ENCODE measurements at places on chromosomes 3 and 15.
A peak's percentile ranks its signal among the peaks of the same experiment; 100 is the strongest.

- DNase-seq = no peak
These were observed 34.9 kb downstream of the LRRC3B start for GRCh38 chr3:26657348-26657976.

GRCh38 chr3:171184372-171184771, 157.9 kb upstream of the SLC2A2 start:
- no peak for DNase-seq

DNA sequence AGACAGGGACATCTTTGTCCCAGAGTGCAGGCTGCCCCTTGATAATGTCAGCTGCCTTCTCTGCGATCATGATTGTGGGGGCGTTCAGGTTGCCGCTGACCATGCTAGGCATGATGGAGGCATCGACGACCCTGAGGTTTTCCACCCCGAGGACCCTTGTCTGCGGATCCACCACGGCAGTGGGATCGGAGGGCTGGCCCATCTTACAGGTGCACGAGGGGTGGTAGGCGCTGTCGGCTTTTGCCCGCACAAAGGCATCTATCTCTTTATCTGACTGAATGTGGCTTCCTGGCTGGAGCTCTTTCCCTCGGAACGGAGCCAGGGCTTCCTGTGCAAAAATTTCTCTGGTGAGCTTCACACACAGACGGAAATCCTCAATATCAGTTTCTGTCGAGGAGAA, 28.4 kb downstream of the CHDH start:
- DNase-seq = no peak

GRCh38 chr15:48325400-48325799, 5.8 kb upstream of the DUT start:
- DNase-seq = no peak

GRCh38 chr3:22318325-22318724, 567.3 kb upstream of the ZNF385D start:
- DNase-seq = no peak

GRCh38 chr15:25465835-25466234, 27.0 kb upstream of the UBE3A start:
- no peak for DNase-seq

DNA sequence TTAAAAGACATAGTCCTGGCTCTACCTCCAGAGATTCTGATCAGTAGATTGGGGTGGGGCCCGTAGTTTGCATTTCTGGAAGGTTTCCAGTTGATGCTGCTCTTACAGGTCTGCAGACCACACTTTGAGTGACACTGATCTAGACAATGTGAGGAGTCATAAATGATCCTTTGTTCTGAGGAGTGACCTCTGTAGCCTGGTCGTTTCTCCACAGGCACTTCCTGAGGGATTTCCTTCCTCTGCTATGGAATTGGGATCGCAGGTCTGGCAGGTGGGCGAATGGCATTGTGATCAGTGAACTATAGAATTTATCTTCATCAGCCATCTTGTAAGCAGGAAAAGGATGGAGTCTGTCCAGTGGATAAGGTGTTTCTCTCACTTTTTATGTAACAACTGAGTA, 5.5 kb downstream of the GFM1 start:
- no peak for DNase-seq

DNA sequence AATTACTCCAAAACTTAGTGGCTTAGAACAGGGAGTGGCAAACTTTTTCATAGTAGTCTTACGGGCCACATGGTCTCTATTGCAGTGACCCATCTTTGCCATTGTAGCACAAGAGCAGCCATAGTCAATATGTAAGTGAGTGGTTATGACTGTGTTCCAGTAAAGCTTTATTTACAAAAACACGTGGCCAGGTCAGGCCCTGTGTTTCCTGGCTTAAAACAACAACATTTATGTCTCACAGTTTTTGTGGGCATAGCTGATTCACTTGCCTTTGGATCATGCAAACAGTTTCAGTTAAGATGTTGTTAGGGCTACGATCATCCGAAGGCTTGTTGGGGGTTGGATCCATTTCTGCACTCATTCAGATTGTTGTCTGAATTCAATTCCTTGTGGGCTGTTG, 103.8 kb downstream of the CHCHD6 start:
- DNase-seq = no peak

GRCh38 chr3:22555753-22556435, 647.2 kb upstream of the UBE2E2 start:
- no peak for DNase-seq

DNA sequence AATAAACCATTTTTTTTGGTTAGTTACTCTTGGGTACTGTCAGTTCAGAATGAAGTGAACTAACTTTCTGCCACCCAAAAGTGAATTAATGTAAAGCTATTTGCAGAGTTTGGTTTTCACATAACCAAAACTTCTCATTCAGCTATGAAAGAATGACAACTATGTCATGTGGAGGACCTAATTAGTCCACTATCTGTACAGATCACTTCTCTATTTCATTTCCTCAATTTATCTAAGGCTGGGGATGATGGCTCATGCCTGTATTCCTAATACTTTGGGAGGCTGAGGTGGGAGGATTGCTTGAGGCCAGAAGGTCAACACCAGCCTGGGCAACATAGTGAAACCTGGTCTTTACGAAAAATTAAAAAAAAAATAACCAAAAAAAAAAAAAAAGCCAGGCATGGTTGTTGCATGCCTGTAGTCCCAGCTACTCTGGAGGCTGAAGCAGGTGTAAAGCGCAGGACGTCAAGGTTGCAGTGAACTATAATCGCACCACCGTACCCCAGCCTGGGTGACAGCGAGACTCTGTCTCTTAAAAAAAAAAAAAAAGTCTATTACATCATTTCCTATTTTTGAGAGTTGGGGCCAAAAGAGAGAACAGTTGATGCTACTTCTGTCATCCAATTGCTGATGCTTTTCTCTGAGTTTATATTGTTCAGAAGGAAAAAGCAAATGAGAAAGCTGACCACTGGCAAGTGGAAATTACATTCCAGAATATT, 8.7 kb downstream of the HYPK start:
- no peak for DNase-seq

- DNase-seq = no peak
These were observed 22.9 kb upstream of the TPM1 start for GRCh38 chr15:63019511-63020109.

DNA sequence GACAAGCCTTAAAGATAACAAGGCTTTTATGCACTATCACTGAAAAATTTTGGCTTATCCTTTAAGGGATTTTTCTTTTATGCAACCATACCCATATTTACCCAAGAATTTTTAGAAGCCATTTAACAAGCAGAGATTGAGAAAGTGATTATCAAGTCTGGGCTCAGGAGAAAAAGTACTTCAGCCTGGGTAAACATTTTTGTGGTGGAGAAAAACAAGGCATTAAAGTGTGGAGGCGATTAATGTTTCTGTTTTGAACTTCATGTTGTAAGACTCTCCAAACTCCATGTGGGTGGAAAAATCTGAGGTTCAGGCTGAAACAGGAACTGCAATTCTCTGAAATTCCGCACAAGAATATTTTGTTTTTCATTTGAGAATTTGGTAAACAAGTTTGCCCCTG, 260.4 kb upstream of the KCNMB2 start:
- DNase-seq = no peak

DNA sequence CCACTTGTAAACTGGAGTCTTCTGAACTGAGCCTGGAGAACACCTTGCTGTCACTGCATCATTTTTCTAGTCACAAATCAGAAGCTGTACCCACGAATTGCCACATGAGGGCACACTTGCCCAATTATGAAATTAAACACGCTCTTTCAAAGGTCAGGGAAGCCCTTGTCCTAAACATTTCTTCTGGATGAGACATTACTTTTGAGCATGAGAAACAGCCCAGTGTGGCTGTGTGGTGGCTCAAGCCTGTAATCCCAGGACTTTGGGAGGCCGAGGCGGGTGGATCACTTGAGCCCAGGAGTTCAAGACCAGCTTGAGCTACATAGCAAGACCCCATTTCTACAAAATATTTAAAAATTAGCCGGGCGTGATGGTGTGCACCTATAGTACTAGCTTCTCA, 27.5 kb upstream of the CFAP161 start:
- peak; percentile 7 for DNase-seq

DNA sequence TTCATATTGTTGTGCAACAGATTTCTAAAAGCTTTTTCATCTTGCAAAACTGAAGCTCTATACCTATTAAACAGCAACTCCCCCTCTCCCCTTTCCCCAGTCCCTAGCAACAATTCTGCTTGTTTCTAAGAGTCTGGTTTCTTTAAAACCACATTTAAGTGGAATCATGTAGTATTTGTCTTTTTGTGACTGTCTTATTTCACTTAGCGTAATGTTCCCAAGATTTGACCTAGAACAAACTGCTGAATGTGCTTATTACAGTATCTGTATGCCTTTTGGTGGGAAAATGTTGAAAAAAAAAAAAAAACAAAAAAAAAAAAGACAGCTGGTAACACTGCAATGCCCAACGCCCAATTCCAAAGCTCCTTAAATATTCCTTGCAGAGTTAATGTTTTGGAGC, 19.5 kb upstream of the SPESP1 start:
- DNase-seq = no peak

GRCh38 chr3:146502887-146503460, 33.6 kb upstream of the PLSCR2 start:
- DNase-seq = no peak

GRCh38 chr3:66017591-66017990, 21.1 kb downstream of the MAGI1 start:
- DNase-seq = no peak

DNA sequence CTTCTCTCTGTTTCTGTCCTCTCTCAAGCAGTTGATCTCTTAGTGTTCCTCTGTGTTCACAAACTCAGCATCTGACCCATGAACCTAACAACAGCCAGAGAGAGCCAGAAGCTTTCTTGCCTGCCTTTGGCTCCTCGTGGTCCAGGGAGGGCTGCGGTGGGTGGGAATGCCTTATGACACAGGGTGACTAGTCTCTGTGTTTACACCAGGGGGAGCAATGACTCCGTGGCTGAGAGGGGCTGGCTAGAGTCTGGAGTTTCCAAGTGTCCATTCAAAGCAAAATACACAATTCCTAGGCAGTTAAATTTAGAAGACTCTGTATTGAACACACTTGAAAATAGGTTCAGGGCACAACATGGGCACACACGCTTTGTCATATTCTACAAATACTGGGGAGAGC, 370.0 kb upstream of the FRG2C start:
- DNase-seq = no peak

GRCh38 chr3:71360180-71360579, 223.3 kb downstream of the FOXP1 start:
- no peak for DNase-seq

DNA sequence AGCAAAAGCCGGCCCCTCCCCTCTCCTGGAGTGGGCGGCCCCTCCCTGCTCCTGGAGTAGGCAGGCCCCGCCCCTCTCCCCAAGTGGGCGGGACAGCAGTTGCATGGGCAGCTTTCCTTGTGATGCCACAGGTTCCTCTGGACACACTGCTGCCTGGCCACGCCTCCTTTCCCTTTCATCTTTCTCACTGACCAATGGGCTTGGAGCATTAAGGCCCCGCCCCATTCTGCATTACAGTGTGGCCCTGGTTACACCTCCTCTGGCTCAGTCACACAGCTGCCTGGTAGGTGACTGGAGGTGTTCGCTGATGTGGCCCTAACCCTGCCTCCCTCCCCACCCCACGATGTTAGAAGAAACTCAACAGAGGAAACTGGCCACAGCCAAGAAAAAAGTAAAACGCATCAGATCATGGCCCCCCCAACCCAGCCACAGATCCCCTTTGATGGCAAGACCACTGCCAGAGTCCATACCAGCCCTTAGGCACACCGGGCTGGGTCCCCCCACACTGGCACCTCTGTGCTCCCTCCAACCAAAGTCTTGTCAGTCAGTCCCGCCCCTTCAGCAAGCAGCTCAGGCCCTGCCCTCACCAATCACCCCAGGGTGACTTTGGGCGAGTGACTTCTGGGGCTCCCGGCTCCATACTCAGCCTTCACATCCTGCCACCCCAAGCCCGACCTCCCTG, 84.3 kb downstream of the ADAMTS7 start:
- no peak for DNase-seq

DNA sequence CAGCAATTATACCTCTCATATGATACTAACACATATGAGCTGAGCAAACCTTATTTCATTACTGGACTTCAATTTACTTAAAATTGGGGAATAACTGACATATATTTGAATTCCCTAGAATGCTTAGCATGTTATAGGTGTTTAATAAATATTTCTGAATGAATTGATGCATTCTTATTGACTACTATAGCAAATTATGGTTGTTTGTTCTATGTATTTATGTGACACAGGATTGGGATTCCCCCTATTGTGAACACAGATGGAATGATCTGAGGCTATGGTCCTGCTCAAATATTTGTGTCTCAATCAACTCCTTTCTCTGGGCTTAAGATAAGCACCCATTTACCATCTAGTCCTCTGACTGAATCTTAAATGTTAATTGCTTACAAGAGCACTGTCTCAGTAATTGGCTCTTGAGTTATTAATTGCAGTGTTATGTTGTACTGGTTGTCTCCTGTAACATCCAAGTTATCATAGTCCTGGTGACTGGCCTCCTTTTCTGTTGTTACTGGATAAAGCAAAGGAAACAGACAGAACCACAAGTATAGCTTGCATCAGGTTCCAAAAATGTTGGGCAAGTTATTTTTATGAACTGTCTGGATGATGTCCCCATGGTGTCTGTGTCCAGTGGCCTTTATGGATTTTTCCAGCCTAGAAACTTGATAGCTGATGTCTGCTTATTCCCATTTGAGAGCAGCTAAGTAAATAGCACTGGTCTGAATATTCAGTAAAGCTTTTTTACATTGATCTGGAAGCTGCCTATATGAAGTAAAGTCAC, 2.3 kb upstream of the UACA start:
- no peak for DNase-seq

DNA sequence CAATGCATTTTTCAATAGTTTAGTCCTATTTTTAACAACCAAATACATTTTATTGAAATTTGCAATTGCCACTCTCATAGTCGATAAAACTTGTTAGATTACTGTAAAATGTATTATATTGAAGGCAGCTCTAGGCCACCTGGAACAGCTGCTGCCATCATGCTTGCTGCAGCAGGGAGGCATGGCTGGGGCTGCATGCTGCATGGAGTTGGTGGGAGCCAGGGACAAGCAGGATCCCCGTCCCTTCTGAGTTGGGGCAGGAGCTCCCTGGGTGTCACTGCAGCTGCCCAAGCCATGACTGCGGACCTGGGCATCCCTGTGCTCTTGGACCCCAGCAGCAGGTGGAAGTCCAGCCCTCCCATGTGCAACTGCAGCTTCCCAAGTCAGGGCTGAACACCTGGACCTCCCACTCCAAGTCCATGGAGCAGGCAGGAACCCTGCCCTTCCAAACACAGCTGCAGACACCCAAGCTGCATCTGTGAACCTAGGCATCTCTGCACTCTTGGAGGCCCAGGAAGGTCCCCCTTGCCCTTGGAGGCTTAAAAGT, 742.0 kb downstream of the ZBBX start:
- DNase-seq = no peak

Measured in activated naive CD4-positive, alpha-beta T cell (primary cell).